ENCODE measurements at places on chromosomes 2 and 18.
A peak's percentile ranks its signal among the peaks of the same experiment; 100 is the strongest.

- H3K4me1 ChIP-seq = peaks cover 3% of the 10 kb centered on the region
- H3K27ac ChIP-seq = no peak overlapping the region
- no peaks in the 10 kb centered on the region for H3K36me3 ChIP-seq
- H3K27me3 ChIP-seq = no peaks in the 10 kb centered on the region
- no peak overlapping the region for H3K4me3 ChIP-seq
Observed at GRCh38 chr2:164847291-164847690, 5.7 kb upstream of the COBLL1 start.

- H3K4me1 ChIP-seq = no peaks in the 10 kb centered on the region
- peaks cover 20% of the 10 kb centered on the region for H3K36me3 ChIP-seq
- H3K4me3 ChIP-seq = no peak overlapping the region
- no peaks in the 10 kb centered on the region for H3K27me3 ChIP-seq
- no peak overlapping the region for H3K27ac ChIP-seq
- no peak for DNase-seq
Observed at GRCh38 chr2:227115761-227116160, 48.2 kb downstream of the COL4A4 start.

- peaks cover 9% of the 10 kb centered on the region for H3K27me3 ChIP-seq
- no peaks in the 10 kb centered on the region for H3K36me3 ChIP-seq
- H3K4me3 ChIP-seq = no peak overlapping the region
- H3K4me1 ChIP-seq = no peaks in the 10 kb centered on the region
- DNase-seq = no peak
Observed at GRCh38 chr2:48048476-48049171, 142.3 kb upstream of the FBXO11 start.

GRCh38 chr2:69786052-69786560 is 43.4 kb upstream of the GMCL1 start:
- no peaks in the 10 kb centered on the region for H3K27me3 ChIP-seq
- no peak overlapping the region for H3K4me3 ChIP-seq
- no peak for DNase-seq
- no peak overlapping the region for H3K27ac ChIP-seq
- peaks cover 20% of the 10 kb centered on the region for H3K4me1 ChIP-seq

GRCh38 chr2:189304360-189304759 is 124.8 kb upstream of the COL5A2 start:
- DNase-seq = no peak
- H3K36me3 ChIP-seq = no peaks in the 10 kb centered on the region
- no peaks in the 10 kb centered on the region for H3K27me3 ChIP-seq
- no peak overlapping the region for H3K27ac ChIP-seq
- no peaks in the 10 kb centered on the region for H3K4me1 ChIP-seq

- H3K27me3 ChIP-seq = no peaks in the 10 kb centered on the region
- DNase-seq = no peak
- H3K4me1 ChIP-seq = peaks cover 97% of the 10 kb centered on the region
- H3K36me3 ChIP-seq = no peaks in the 10 kb centered on the region
Observed at GRCh38 chr2:101300836-101301235, 7.7 kb downstream of the RNF149 start.

- peaks cover 21% of the 10 kb centered on the region for H3K36me3 ChIP-seq
- H3K4me1 ChIP-seq = peaks cover 39% of the 10 kb centered on the region
- peak overlapping the region; percentile 2 for H3K4me3 ChIP-seq
Observed at GRCh38 chr2:9539531-9539930, 16.1 kb downstream of the ADAM17 start.

- no peaks in the 10 kb centered on the region for H3K36me3 ChIP-seq
- H3K27me3 ChIP-seq = peaks cover 3% of the 10 kb centered on the region
- no peak overlapping the region for H3K27ac ChIP-seq
- no peak for DNase-seq
Observed at GRCh38 chr2:165003443-165004130, 48.3 kb upstream of the SLC38A11 start.

- peak overlapping the region; percentile 6 for H3K4me3 ChIP-seq
- H3K27me3 ChIP-seq = no peaks in the 10 kb centered on the region
- peaks cover 40% of the 10 kb centered on the region for H3K4me1 ChIP-seq
- peak overlapping the region; percentile 70 for H3K27ac ChIP-seq
Observed at GRCh38 chr2:152499331-152499816, 164.4 kb downstream of the FMNL2 start.

DNA sequence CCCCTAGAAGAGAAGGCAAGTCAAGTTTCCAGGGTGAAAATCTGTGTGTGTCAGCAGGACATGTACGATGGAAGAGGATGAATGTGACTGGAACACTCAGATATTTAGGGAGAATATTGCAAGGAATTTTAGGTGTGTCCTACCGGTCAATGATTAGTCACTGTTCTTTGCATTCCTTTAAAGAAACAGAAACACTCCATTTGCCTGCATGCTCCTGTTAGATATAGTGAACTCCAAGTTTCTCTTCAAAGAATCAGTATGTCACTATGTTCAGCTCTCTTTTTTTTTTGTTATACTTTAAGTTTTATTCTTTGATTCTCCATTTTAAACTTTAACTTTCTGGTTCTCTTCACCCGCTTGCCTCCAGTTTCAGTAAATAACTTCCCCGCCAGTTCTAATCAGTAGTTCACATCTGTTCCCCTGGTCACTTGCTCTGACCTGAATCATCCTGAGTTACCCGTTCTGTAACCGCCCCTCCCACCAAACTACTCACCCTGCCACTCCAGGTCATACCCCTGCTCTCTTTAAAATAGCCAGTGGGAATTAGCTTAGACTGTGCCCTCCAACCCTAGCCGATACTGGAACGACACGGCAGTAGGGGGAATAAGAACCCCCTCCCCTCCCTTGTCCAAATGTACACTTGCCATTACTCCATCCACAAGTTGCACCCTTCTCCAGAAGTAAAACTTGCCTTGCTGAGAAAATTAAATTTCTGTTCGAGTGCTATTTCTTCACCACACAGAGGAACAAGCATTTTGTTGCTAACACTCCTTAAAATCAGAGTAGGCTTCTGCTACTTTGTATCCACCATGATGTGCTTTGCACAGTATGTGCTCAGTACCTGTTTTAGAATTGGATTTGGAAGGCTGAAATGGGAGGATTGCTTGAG is 268.4 kb downstream of the METTL4 start:
- no peak for DNase-seq
- H3K4me1 ChIP-seq = no peaks in the 10 kb centered on the region
- no peak overlapping the region for H3K4me3 ChIP-seq
- no peaks in the 10 kb centered on the region for H3K36me3 ChIP-seq
- H3K27ac ChIP-seq = no peak overlapping the region
- peaks cover 4% of the 10 kb centered on the region for H3K27me3 ChIP-seq

GRCh38 chr18:11148680-11149440 is 509 bp downstream of the PIEZO2 start:
- no peak overlapping the region for H3K27ac ChIP-seq
- peak overlapping the region; percentile 61 for H3K4me3 ChIP-seq
- peaks cover 94% of the 10 kb centered on the region for H3K27me3 ChIP-seq
- no peak for DNase-seq

DNA sequence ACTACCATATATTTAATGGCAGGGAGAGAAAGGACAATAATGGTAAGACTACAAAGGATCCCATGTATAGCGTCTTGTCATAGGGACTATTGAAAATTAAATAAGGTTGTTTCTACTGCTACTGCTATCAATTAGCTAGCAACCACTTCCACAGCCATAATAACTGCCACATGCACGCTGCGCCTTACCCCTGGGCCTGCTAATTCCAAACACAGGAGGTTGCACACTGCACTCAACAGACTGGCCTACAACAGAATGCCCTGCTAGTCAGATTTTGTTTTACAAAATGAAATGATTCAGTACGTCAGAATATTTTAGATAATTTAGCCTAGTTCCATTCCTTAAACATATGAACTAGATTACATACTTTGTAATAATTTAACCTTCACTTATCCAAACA is 121.0 kb upstream of the SMAD7 start:
- no peak overlapping the region for H3K27ac ChIP-seq
- no peaks in the 10 kb centered on the region for H3K36me3 ChIP-seq
- no peak overlapping the region for H3K4me3 ChIP-seq

- no peak overlapping the region for H3K27ac ChIP-seq
- H3K27me3 ChIP-seq = peaks cover 6% of the 10 kb centered on the region
- peaks cover 16% of the 10 kb centered on the region for H3K4me1 ChIP-seq
- H3K4me3 ChIP-seq = no peak overlapping the region
- peak; percentile 32 for DNase-seq
Observed at GRCh38 chr18:5979971-5980457, 84.7 kb upstream of the TMEM200C start.

DNA sequence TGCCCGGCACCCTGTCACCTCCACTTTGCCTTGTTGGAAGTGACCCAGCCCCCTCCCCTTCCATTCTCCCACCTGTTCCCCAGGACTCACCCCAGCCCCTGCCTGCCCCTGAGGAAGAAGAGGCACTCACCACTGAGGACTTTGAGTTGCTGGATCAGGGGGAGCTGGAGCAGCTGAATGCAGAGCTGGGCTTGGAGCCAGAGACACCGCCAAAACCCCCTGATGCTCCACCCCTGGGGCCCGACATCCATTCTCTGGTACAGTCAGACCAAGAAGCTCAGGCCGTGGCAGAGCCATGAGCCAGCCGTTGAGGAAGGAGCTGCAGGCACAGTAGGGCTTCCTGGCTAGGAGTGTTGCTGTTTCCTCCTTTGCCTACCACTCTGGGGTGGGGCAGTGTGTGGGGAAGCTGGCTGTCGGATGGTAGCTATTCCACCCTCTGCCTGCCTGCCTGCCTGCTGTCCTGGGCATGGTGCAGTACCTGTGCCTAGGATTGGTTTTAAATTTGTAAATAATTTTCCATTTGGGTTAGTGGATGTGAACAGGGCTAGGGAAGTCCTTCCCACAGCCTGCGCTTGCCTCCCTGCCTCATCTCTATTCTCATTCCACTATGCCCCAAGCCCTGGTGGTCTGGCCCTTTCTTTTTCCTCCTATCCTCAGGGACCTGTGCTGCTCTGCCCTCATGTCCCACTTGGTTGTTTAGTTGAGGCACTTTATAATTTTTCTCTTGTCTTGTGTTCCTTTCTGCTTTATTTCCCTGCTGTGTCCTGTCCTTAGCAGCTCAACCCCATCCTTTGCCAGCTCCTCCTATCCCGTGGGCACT is 4.5 kb downstream of the RETREG2 start:
- no peaks in the 10 kb centered on the region for H3K27me3 ChIP-seq
- peaks cover 49% of the 10 kb centered on the region for H3K36me3 ChIP-seq
- no peak overlapping the region for H3K4me3 ChIP-seq

DNA sequence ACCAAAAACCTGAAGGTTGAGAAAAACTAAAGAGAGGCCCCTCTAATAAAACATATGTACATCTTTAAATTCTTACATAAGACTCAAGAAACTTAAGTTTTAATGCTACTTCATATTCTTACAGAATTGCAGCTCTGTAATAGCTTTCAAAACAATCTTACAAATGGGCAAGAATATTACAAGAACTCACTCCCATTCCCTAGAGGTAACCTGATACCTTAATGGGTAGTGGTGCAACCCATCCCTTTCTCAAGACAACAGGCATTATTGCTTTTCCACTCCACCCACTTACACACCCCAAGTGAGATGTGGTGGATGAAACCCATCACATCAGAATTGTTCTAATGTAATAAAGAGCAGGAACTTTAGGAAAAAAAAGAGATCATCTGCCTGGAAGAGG is 103.7 kb downstream of the RBMS1 start:
- no peak for DNase-seq
- no peaks in the 10 kb centered on the region for H3K27me3 ChIP-seq
- no peak overlapping the region for H3K4me3 ChIP-seq
- H3K36me3 ChIP-seq = no peaks in the 10 kb centered on the region
